ENCODE measurements at places on chromosomes 2 and 18. TPM values are rescaled to one million over a fixed set of nuclear protein-coding genes. Genes with fewer than 3 reads are reported as not detected.

DNA sequence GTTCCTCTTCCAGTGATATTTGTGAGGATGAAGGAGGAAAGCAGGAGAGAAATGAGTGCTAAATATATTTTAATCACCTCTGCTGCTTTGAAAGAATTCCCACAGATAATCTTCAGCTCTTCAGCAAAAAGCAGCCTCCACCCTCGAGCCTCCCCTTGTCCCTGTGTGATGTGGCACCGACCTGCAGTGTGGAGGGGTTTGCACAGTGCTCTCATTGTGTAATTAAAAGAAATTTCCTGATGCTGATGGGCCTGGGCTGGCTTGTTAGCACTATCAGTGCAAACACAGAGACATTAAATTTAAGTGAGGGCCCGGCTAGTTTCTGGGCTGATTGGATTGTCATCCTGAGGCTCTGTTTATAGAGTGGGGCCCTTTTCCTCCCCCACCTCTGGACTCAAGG lies 53.4 kb downstream of the KIF5C start:
- no peak for DNase-seq

DNA sequence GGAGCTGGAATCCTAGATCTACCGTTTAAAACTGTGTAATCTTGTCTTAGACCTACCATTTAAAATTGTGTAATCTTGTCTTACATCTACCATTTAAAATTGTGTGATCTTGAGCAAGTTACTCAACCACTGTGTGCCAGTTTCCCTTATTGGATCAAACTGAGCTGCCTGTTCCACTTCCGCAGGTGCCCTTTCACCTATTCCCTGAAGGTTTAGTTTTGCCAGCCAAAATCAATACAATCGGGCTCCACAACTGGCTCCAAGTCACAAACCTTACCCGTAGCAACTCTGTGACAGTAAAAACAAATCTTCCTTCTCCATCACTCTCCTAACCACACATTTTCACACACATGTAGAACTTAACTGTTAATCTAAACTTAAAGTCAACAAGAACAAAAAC lies 20.1 kb downstream of the DOCK10 start:
- DNase-seq = peak; percentile 72

DNA sequence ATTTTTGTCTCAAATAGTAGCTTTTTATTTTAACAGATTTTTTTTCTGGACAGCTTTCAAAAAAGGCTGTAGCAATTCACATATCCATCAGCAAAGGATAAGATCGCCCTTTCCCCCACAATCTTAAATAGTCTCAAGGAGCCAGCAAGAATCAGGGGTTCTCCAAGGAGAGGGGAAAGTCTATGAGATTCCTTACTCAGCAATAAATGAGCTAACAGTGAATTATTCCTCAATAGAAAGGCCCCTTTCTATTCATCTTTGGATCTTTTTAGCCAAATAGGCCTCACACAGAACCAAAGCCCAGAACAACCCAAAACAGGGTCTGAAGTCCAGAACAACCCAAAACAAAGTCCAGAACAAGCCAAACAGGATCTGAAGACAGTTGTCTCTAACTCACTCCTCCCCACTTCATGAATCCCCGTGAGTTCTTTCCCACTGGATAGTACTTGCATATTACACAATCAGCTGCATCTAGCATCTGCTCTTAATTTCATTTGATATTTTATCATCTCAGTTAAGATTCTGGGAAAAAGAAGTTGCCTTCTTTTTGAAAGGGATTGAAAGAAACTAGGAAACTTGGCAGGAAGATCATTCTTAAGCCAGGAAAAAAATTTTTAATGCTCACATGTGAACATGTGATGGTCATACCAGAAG lies 3.4 kb upstream of the DHRS9 start:
- DNase-seq = no peak

DNA sequence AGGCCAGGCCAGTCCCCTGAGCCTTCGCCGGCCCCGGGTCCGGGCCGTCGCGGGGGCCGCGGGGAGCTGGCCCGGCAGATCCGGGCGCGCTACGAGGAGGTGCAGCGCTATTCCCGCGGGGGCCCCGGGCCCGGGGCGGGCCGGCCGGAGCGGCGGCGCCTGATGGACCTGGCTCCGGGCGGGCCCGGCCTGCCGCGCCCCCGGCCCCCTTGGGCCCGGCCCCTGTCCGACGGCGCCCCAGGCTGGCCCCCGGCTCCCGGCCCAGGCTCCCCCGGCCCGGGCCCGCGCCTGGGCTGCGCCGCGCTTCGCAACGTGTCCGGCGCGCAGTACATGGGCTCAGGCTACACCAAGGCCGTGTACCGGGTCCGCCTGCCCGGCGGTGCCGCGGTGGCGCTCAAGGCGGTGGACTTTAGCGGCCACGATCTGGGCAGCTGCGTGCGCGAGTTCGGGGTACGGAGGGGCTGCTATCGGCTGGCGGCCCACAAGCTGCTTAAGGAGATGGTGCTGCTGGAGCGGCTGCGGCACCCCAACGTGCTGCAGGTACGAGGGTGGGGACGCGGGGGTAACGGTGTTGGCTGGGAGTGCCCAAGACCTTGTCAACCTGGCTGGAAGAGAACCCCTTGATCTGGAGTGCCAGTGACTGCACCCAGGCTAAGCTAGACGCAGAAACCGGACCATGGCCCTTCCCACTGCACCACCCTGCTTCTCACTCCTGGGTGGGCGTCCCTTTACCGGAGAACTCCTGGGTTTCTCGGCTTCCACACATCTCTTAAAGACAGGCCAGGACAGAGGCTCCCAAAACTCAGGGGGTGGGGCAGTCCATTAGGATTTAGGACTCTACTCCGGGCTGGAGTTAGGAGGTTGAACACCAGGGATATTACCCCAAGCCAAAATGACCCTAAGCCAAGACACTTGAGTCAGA lies 739 bp downstream of the PKDCC start:
- DNase-seq = peak; percentile 52

DNA sequence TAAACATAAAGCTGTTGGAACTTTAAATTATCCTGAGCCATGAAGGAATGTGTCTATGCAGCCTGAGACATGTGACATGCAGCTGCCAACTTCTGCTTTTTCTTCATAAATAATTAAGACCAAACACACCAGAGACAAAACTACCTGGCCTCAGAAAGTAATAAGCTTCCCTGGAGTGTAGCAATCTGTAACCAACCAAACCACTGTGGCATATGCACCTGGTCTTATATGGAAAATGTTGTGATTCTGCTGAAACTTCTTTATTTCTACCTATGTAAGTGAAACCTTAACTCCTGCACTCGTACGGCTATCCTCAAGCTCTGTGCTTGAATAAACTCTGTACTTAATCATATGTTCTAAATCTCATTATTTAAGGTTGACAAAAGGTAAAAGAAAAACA lies 515.0 kb downstream of the TMEM182 start:
- no peak for DNase-seq

- DNase-seq = peak; percentile 82
Measured at GRCh38 chr2:43227830-43228281, 1.4 kb upstream of the ZFP36L2 start.

GRCh38 chr18:39960550-39960949 lies 1994.5 kb upstream of the PIK3C3 start:
- no peak for DNase-seq

GRCh38 chr18:51603551-51603950 lies 406.1 kb upstream of the MEX3C start:
- DNase-seq = no peak

GRCh38 chr2:85496436-85496835 lies 42.5 kb upstream of the MAT2A start:
- no peak for DNase-seq

- DNase-seq = no peak
Measured at GRCh38 chr18:54736981-54737380, 91.3 kb upstream of the RAB27B start.

The LOXHD1 gene
- total RNA-seq = not detected

The CRYGD gene
- not detected for total RNA-seq

- no peak for DNase-seq
Measured at GRCh38 chr2:218405086-218405745, 5.5 kb downstream of the CTDSP1 start.

DNA sequence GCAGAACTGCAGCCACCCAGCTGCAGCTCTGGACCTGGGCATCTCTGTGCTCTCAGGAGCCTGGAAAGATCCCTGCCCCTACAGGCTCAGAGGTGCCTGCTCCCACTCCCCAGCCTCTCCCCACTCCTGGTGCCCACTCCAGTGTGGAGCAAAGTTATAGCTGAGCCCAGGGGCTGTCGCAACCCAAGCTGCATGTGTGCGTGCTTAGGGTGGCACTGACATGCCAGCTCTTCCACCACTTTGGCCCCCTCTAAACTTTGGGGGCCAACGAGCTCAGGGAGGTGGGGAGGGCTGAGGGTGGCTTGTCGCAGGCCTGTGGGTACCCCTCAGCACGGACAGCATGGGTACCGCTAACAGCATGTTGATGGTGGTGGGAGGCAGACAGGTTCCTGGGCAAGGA lies 126.3 kb upstream of the FHL2 start:
- DNase-seq = no peak

GRCh38 chr2:182359027-182359989 lies 67.5 kb downstream of the PDE1A start:
- DNase-seq = no peak

DNA sequence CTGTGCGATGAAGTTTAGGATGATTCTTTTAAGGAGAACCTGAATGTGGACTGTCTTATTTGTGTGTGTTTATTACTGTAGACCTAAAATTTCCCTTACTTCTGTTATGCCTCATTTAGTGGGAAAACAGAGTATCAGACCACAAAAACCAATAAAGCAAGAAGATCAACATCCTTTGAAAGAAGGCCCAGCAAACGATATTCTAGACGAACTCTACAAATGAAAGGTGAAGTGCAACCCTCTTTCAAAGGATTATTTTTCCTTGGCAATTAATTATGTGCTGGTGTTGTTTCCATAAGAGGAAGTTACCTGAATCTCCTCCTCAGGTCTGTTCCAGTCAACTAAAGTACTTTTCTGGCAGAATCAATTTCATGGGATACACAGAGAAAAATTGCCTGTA lies 78.6 kb downstream of the EPB41L5 start:
- no peak for DNase-seq

The NCK2 gene
- total RNA-seq = 6.3 TPM

The CACNB4 gene
- total RNA-seq = 0.20 TPM

The TTN gene
- 1.1 TPM for total RNA-seq

Data from left lobe of liver (tissue), 2 donors.